ENCODE measurements at places on chromosomes 2 and 18.

DNA sequence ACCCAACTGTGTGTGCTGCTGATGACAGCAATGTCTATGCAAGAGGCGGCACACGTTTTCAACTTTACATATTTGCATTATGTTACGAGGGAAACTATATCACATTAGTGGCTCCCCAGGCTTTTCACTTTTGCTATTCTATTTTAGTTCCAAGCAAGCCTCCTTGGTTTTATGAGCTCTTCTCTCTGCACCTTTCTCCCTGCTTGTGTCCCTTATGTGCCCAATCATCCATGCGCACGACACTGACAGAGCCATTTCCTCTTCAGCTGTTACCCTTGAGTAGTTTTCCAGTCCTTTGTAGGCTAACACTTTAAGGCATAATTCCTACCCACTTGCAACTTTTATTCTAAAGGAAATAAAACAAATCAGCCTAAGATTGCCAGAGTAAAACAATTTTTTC lies 154.3 kb downstream of the TCF4 start:
- no peak for DNase-seq

GRCh38 chr18:48123941-48124340 lies 193.5 kb upstream of the SMAD2 start:
- DNase-seq, result no peak

DNA sequence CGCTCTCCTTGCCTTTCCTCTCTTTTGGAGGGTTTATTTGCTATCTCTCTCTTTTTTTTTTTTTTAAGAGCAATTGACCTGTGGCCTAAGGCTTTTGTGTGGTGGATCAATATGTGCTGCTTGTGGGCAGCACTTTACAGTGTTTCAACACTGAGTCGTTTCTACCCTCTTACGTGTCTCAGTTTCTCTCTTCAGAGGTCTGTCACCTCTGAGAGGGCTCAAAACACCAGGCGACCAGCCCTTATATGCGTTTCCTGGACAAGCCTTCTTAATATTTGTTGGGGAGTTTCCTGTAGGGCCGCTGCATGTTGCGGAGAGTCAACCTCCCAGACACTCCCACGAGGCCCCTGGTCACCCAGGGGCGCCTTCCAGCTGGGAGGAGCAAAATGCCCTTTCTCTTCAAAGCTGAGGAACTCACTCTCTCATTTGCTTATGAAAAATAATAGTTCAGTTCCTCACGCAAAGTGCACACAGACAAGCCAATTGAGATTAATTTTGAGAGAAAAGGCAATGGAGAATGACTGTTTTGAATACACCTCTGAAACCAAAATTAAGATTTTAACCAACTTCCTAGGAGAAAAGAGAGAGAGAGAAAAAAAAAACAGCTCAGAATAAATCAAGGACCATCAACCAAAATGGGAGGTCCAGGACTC lies 96.3 kb upstream of the B3GNT2 start:
- DNase-seq, result no peak

DNA sequence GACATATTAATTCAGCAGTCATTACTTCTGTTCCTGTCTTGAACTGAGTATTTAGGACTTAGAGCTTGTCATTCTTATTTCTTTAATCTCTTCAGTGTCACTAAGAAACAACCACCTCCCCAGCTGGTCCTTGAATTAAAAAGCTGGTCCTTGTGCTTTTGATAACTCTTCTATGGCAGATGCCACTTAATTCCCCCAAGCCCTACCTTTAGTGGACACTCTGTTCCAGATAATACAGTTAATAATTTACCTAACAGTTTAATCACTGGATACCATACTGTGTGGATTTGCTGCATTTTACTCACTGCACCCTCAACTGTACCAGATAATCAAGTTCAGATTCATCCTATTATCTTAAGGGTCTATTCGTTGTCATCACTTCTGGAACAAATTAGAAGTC lies 73.1 kb downstream of the SKA1 start:
- DNase-seq, result no peak

DNA sequence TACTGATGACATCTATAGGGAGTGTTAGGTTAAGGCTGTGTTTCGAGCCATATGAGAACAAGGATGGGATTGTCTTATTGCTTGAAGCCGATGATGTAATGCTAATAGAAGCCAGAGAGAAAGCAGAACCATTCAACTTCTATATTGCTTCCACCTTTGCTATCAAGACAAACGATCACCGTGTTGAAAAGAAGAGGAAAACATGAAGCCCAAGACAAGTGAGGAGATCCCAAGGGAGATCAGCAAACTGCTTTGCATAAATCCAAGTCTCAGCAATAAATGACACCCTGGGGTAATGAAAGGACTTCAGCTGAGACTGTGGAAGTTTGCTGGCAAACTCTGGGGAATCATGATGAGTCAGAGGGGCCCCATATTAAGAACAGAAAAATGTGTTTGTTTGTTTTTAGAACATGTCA lies 206.2 kb downstream of the NCKAP5 start:
- no peak for DNase-seq

DNA sequence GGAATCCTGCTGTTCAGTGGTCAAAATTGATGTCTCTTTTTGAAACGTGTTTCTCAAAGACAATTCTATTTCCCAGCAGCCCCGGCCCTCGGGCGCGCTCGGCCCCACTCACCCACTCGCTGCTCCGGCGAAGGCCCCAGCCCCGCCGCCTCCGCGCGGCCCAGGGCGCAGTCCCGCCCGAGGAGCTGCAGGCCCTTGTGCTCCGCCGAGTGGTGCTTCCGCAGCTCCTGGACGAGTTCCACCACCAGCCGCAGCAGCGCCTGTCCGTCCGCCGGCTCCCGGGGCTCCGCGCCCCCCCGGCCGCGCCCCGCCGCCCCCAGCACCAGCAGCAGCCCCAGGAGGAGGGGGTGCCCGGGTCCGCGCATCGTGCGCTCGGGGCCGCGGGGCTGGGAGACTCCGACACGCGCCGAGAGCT lies 413 bp downstream of the ALKAL2 start:
- DNase-seq, result no peak

GRCh38 chr2:29273685-29274611 lies 158.7 kb downstream of the CLIP4 start:
- DNase-seq, result no peak

DNA sequence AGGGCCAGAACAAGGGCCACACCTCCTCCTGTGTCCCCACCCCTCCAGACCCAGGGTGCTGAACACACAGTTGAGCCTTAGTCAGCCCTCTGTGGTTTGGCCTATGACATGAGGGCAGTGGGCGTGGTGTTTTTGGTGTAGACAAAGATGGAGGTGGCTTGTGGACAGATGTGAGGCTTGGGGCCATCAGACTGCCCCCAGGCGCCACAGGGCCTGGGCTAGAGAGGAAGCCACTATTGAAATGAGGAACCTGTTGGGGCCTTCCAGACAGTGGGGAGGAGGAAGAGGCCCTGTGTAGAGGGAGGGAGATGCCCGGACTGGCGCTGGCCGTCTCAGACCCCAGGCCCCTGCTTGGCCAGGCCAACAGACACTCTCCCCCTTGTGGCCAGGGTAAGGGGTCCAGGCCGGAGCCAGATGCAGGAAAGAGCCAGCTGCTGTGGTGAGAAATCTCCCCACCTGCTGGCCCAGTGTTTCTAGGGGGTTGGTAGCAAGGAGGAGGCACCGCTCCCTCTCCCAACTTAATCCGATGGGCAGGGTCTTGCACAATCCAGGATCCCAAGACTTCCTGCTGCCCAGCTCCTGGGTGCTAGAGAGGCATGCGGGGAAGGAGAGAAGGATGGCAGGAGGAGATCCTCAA lies 53.8 kb downstream of the SMAD7 start:
- DNase-seq, result peak; percentile 99

DNA sequence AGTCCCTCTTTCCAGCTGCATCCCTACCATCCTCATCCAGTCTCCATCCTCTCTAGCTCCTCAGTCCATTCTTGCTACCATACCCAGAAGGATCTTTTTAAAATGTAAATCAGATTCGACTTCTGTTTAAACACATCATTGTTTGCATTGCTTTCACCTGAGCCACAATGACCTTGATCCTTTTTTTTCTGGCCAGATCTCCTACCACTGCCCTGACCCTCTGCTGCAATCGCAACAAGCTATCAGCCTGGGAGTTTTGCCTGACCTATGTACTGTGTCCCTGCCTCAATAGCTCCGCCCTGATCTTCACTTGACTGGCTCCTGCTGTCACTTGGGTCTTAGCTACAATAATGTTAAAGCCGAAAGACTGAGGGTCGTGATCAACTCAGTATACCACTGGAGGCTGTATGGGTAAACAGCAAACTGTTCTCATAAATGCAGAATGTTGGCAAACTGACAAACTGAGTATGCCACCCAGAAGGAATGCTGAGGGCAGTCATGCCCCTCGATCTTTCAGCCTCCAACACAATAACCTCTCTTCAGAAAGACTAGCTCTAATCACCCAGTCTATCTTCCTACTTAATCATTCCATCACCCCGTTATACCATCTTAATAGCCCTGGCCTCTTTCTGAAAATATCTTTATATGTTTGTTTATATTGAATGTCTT lies 2.6 kb upstream of the RBM43 start:
- no peak for DNase-seq

GRCh38 chr18:46051731-46052461 lies 20.2 kb downstream of the PSTPIP2 start:
- DNase-seq, result no peak

GRCh38 chr2:191222952-191223351 lies 22.3 kb upstream of the MYO1B start:
- no peak for DNase-seq

GRCh38 chr2:387980-388421 lies 100.1 kb upstream of the ALKAL2 start:
- DNase-seq, result no peak

DNA sequence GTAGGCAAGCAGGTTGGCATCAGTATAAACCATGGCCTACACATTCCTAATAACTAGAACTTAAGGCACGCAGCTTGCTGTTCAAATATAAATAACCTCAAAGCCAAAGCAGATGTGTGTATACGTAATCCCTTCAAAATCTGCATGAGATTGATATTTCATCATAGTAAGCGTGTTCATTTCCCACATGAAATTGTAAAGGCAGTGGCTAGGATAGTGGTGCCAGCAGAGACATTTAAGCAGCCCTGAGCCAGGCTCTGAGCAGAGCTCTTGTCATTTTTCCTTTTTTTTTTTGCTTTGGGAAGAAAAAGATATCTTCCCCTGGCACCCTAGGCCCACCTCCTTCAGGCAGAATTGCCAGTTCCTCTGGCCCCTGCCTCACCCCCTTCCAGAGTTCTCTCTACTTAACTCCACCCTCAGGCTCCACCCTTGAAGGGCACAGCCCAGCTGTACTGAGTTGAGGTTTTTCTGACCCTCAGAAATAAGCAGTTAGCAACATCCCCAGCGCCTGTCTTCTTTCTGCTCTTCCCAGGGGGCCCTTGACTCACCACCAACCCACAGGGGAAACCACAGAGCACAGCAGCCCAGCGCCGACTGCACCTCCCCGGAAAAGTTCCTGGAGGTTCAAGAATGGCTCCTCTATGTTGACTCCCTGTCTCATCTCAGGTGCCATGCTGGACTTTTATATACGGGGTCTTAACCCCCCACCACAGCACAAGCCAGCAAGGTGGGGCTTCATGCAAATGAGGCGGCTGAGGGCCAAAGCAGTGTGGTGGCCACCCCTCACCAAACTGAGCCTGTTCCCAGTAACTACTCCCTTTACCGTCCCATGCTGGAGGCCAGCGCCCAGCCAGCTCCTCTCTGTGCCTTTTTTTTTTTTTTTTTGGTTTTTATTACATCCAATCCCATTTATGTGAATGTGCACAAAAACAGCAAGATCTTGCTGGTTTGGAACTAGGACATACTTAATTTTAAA lies 84.7 kb downstream of the EHD3 start:
- peak; percentile 36 for DNase-seq

DNA sequence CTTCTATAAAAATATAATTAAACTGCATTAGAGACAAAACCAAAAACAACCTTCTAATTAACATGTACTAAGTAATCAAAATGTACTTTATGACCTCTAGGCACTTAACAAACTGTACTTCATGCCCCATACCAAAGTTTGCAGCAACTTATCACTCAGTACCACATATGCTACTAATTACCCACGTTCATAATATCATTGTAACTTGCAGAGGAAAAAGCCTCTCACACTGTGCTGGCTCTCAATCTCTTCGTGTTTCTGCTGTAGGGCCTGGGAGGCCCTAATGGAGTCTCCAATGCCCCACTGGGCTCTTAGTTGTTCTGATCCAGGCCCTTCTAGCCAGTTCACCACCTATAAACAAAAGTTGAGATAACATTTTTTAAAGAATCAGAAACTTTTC lies 82.1 kb upstream of the CCDC141 start:
- no peak for DNase-seq

GRCh38 chr18:48956356-48956755 lies 5.6 kb upstream of the SMAD7 start:
- no peak for DNase-seq

Measured in AML-193 (cell line).